Vagina (tissue), 2 donors: ENCODE measurements at places on chromosomes 1 and 21. TPM values are rescaled to one million over a fixed set of nuclear protein-coding genes. Genes with fewer than 3 reads are reported as not detected.

DNA sequence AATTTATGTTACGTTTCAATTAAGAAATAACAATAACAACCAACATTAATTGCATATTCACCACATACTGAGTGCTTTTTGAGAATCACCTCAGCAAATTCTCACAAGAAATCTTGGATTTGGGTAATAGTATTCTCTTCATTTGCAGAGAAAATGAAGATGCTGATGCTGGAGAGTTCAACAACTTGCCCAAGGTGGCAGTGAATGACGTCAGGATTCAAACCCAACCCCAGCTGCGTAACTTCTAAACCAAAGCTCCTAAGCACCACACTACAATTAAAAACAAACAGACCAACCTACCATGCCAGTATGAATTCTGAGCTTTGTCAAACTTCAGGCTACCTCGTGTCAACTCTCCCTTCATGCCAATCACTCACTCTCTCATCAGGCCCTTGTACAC, 46.7 kb upstream of the GJB5 start:
- no peak for DNase-seq

- no peak for DNase-seq
These were observed 233.0 kb upstream of the IRF2BP2 start for GRCh38 chr1:234842726-234843641.

- DNase-seq: no peak
These were observed 16.5 kb upstream of the ATP6V1G3 start for GRCh38 chr1:198556971-198557370.

HPCAL4 gene
- 0.49 TPM for total RNA-seq

DNA sequence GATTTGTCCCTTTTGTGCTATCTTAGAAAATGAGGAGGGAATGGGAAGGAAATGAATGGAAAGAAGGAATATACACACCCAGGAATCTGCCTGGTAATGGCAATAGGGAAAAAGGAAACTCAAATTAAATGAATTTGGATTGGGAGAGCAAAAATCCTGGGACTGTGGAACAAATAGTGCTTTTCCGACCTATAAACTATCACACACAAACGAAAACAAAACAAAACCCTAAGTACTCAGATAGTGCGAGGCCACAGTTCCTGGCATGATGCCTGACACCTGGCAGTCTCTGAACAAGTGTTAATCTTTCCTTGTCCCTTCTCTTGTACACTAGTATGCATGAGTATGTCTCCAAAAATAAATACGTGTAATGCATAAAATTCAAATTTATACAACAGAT, 319.8 kb upstream of the SPAG17 start:
- no peak for DNase-seq

- no peak for DNase-seq
These were observed 69.3 kb upstream of the BCAR3 start for GRCh38 chr1:93750955-93751354.

DNA sequence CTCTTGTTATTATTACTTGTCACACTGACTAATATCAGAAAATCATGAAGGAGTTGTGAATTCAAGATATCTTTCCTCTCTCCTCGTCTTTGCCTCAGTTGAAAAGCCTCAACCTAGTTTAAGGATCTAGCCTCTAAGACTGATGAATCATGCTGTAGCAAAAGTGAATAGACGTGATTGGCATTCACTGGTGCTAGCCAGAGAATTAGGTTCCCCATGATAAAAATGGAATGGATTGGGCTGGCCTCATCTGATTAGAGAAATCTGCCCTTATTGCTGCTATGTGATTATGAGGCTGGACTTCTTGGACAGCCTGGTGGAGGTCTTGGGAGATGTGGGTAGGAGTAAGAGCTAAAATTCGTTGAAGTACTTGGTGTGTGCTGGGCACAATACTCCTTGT, 208.2 kb downstream of the BACH1 start:
- no peak for DNase-seq

SLAMF9 gene
- not detected for total RNA-seq

GRCh38 chr1:21863981-21864380, 51.9 kb downstream of the LDLRAD2 start:
- DNase-seq: no peak

- no peak for DNase-seq
These were observed 10.8 kb downstream of the ARHGEF16 start for GRCh38 chr1:3465091-3465934.

HRNR gene
- not detected for total RNA-seq

GRCh38 chr1:206668351-206668750, 16.4 kb upstream of the MAPKAPK2 start:
- DNase-seq: no peak

PDE9A gene
- total RNA-seq: 9.6 TPM

DNA sequence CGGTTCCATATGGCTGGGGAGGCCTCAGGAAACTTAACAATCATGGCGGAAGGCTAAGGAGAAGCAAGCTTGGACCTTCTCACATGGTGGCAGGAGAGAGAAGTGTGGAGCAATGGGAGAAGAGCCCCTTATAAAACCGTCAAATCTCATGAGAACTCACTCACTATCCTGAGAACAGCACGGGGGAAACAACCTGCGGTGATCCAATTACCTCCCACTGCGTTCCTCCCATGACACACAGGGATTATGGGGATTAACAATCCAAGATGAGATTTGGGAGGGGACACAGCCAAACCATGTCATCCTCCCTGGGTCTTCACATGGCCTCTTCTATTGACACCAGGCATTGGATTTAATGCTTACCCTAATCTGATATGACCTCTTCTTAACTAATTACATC, 455.1 kb upstream of the VAMP3 start:
- no peak for DNase-seq

FCRL1 gene
- total RNA-seq: 0.49 TPM

GRCh38 chr1:180898441-180899219, 14.1 kb upstream of the KIAA1614 start:
- no peak for DNase-seq

RXFP4 gene
- total RNA-seq: not detected

DNA sequence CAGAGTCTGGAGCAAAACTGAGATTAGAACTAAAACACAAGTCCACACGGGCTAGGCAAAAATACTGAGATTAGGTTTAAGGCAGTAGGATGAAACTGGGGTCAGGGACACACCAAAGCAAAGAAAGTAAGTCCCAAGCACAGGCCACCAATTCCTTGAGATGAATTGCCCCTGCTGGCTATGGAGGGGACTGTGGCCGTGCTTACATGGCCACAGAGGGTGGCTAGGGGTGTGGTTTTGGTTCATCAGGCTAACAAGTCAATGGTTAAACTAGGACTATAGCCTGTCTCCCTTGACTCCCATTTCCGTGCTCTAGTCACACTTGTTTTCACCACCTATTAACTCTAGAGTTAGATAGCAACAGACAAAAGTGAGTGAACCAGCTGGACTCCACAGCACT, 394.8 kb downstream of the PBX1 start:
- no peak for DNase-seq

DVL1 gene
- total RNA-seq: 72.4 TPM

TRIM58 gene
- 4.7 TPM for total RNA-seq

DNA sequence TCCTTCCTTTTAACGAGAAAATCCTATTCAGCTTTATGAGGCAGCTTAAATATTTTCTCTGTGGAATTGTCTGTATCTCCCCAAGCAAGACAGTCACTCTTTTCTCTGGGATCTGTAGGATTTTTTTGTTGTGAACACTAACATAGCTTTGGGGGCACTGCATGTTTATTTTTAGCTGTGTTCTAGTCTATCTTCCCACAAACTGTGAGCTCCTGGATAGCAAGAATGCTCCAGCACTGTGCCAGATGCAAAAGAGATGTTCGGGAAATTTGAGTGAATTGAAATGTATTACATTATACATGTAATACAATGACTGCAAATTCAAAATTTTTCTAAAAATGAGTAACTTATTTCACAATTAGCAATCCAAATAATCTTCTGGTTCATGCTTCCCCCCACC, 282.2 kb downstream of the PLPP3 start:
- no peak for DNase-seq

DNA sequence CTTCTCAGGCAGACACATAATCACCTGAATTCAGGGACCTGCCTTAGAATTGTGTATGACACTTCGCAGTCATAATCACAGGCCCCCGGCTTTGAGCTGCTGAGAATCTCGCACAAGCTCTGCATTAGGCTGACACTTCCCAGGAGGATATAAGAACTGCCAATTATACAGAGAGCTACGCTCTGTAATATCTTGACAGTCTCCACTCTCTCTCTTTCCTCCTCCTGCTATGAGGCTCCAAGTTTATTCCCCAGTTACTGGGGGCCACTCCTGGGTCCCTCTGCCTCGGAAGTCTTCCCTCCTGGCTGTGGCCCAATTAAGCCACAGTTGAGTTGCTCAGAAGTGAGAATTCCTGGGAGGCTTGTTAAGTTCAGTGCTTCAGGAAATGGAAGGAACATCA, 42.7 kb downstream of the EBNA1BP2 start:
- DNase-seq: no peak

- no peak for DNase-seq
These were observed 159.7 kb upstream of the CXADR start for GRCh38 chr21:17352996-17353655.

DNA sequence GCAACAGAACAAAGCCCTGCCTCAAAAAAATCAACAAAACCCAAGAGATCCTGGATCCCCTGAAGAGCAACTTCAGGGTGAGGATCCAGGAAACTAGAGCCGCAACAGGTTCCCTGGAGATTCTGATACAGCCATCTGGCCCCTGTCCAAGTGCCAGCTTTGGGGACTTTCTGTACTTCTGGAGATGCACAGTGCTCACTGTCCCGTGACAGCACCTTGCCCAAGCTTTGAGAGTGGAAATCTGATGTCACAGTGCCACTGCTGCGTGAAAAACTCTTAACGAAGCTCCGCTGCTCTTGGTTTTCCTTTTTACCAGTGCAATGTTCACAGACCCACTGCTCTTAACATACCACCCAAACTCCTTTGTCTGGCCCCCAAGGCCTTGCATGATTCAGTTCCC, 26.3 kb downstream of the STK40 start:
- no peak for DNase-seq

GRCh38 chr1:3799976-3800685, 3.8 kb upstream of the LRRC47 start:
- DNase-seq: no peak

LCE1D gene
- total RNA-seq: not detected

DNA sequence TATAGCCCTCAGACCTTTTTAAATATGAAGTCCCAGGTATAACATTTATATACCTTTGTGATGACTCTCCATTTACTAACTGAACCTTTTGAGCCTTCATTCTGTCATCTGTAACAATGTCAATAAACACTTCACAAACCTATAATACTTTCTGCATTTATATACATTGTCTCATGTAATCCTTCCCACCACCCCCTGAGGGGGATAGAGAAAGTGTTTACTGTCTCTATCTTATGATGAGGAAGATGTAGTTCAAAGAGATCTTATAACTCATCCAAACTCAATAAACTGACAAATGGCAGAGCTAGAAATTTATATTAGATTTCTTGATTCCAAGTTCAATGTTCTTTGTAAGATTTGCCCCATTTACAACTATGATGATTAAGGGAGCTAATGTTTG, 48.3 kb upstream of the CR2 start:
- DNase-seq: no peak
